ENCODE measurements at places on chromosomes 2 and 18.

GRCh38 chr2:113172721-113173541 is 840 bp upstream of the PSD4 start:
- DNase-seq: no peak

DNA sequence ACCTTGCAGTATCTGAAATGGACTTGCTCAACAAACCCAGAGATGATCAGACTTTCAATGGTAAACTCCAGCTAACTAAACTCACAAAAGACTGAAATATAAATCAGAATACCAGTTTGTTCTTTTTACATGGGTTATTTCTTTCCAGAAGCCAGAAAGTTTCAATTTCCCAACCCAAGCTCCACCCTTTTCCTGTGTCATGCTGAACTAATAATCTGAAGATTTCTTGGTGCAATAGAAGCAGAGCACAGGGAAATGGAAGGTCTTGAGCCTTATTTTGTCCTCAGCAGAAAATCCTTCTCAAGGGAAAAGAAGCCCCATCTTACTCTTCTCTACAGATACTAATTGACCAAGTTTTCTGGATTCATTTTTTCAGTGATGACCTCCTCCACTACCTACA is 93.3 kb upstream of the PAPOLG start:
- DNase-seq: no peak

DNA sequence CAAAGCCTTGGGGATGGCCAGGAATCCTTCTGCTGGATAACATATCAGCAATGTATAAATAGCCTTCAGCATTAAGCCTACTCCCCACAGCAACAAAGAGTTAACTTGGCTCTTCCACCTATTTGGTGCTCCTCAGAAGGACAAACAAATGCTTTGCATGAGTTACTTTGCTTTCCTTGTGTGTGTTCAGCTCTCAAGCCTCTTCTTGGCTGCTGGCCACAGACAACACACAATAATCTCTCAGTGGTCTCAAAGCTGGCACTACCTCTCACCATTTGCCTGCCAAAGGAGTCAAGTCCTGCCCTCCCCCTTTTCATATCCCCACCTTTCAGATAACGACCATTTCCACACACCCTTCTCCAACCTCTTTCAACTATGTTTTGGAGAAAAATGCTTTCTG is 17.5 kb downstream of the FTCDNL1 start:
- DNase-seq: no peak

DNA sequence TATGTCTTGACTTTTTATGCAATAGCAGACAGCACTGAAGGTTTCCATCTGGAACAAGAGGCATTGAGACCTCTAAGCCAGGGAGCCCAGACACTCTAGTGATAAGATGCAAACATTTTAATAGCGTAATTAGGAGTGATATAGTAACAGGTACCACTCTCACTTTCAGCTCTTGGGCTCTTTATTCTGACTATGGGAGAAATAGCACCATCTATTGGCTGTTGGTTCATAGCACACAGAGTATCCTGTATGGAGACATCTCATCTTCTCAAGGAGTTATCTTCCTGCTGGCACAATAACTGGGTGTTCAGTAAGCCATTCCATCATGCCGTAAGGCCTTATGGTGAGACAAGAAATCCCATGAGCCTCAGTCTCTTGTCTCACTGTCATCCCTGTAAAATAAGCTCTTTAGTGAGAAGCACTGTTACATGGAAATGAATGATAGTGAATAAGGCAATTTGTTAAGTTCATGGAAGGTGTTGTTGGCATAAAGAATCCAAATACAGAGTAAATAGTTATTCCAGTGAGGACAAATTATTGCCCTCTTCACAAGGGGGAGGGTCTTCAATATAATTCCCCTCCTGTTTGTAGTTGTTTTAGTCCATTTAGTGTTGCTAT is 48.3 kb downstream of the THUMPD2 start:
- peak; percentile 65 for DNase-seq

GRCh38 chr2:187403568-187404260 is 44.3 kb downstream of the CALCRL start:
- DNase-seq: no peak

- DNase-seq: no peak
Measured at GRCh38 chr18:23629444-23629946, 33.2 kb downstream of the ANKRD29 start.

DNA sequence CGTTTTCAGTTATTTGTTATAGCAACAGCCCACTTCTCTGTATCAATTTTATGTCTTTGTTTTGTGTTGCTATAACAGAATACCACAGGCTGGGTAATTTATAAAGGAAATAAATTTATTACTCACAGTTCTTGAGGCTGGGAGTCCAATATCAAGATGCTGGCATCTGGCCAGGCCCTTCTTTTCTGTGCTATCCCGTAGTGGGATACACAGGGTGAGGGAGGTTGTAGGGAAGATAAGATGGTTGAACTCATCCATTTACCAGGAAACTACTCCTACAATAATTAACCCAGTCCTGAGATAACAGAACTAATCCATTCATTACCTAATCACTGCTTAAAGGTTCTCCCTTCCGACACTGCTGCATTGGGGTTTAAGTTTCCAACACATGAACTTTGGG is 220.7 kb downstream of the TPGS2 start:
- no peak for DNase-seq

GRCh38 chr2:53739032-53739431 is 28.6 kb upstream of the CHAC2 start:
- DNase-seq: no peak

DNA sequence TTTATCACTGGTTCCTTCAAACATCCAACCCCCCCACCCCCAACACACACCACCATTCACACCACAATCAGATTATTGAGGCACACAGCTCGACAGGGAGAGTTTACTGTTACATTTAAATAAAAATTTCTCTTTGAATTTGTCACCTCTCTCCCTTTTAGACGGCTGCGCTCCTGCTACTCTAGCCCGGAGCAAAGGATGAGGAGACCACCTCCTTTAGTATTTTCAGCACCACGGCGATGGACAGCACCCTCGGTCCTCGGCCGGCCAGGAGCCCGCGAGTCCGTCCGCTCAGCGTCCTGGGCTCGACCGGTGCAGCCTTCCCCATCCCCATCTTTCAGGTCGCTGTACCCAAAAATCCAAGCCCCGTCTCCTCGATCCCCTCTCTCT is 892 bp downstream of the CELF4 start:
- DNase-seq: peak; percentile 4

DNA sequence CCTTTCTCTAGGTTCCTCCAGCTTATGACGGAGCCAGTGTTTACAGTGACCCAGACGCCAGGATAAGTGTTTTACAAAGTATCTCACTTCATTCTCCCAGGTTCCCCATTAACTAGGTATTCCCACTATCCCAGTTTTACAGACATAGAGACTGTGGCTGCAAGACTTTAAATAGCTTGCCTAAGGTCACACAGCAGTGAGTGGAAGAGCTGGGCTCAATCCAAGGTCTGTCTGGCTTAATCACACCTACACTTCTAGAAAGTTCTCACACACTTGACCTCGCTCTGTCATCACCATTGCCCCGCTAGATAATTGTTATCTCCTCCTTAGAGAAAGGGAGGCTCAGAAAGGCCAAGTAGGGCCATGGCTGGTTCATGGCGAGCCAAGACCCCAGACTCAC is 110.2 kb downstream of the ANTXR1 start:
- DNase-seq: no peak

DNA sequence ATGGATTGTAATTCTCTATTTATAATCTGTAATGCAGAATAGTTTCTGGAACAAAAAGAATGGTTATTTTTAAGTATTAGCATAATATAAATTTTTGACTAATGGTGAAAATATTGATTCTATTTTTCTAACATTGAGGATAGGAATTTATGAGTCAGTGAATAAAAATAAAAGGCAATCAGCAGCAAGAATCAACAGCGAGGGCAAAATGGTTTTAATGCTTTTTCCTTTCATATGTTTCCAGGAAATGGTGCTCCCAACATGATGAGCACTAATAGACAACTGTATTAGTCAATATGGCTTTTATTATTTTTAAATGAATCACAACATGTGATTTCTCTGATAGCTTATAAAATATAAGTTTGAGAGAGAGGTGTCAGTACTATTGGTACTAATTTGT is 90.7 kb upstream of the TFPI start:
- DNase-seq: peak; percentile 6

GRCh38 chr2:20514596-20515269 is 67.9 kb downstream of the RHOB start:
- peak; percentile 96 for DNase-seq

GRCh38 chr18:57141208-57142129 is 5.4 kb upstream of the BOD1L2 start:
- DNase-seq: no peak

- peak; percentile 11 for DNase-seq
Measured at GRCh38 chr2:235951982-235952381, 216.2 kb downstream of the GBX2 start.

GRCh38 chr2:74893332-74893731 is 59.4 kb downstream of the HK2 start:
- DNase-seq: peak; percentile 93

DNA sequence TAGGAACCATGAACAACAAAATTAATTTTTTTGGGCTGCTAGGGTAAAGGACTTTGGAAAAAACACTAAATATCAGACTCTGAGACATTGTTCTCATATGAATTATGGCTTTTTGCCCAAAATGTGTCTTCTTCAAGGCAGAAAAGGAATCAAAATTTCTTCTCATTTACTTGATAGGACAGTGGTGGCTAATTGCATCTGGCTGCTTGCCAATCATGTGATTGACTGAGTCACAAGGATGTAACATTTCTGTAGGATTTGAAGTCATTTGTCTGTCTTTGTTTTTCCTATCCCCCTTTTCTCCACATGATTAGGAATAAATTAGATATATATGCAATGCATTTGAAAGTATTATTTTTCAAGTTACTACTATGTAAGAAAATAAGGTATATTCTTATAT is 130.2 kb downstream of the SLC4A10 start:
- DNase-seq: no peak

GRCh38 chr2:231168460-231169139 is 29.8 kb upstream of the ARMC9 start:
- DNase-seq: no peak

GRCh38 chr2:121142452-121142851 is 142.6 kb downstream of the TFCP2L1 start:
- no peak for DNase-seq

DNA sequence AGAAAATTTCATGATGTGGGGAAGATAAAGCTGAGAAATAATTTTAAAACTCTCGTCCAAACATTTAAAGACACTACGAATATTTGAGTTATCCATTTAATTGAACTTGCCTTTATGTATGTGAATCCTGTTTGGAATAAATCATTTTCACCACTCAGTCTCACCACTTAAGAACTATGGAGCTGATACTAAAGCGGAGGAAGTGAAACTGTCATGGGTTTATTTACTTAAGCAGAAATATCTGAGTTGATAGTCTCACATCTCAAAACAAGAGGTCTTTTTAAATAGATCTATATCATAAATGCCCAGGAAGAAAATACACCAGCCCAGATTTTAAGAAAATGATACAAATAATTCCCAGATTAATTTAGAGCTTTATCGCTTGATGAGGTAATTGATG is 532.4 kb downstream of the ZNF804A start:
- DNase-seq: peak; percentile 25

DNA sequence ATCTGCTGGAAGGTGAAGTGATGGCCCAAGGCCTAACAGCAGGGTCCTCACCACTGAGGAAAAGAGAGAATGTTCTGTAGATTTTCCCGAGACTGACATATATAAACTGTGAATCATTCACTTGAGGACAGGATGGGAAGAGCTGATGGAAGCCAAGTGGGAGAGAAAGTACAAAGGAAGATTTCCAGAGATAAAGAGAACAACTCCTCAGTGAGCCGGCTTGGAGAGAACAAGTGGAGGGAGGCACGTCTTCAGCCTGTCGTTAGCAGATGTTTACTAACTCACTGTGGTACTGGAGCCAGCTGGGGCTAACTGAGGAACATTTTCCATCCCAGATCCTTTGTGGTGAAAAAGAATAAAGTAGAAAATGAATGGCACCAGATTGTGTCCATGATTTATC is 552.9 kb upstream of the TNP1 start:
- DNase-seq: peak; percentile 39

- DNase-seq: peak; percentile 80
Measured at GRCh38 chr2:233976690-233977294, 59.6 kb downstream of the TRPM8 start.

GRCh38 chr18:7273301-7273921 is 42.5 kb downstream of the LRRC30 start:
- peak; percentile 65 for DNase-seq

GRCh38 chr2:3458396-3459184 is 60.7 kb downstream of the ADI1 start:
- DNase-seq: no peak

DNA sequence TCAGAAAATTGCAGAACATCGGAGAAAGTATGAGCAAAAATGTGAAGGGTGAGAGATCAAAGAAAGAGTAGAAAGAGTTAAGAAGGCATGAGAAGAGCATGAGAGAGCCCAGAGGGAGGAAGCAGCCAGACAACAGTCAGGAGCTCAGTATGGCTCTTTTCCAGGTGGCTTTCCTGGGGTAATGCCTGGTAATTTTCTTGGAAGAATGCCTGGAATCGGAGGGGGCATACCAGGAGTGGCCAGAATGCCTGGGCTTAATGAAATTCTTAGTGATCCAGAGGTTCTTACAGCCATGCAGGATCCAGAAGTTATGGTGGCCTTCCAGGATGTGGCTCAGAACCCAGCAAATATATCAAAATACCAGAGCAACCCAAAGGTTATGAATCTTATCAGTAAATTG is 271.8 kb upstream of the TFPI start:
- peak; percentile 3 for DNase-seq

GRCh38 chr2:197839327-197839726 is 34.9 kb downstream of the PLCL1 start:
- no peak for DNase-seq

DNA sequence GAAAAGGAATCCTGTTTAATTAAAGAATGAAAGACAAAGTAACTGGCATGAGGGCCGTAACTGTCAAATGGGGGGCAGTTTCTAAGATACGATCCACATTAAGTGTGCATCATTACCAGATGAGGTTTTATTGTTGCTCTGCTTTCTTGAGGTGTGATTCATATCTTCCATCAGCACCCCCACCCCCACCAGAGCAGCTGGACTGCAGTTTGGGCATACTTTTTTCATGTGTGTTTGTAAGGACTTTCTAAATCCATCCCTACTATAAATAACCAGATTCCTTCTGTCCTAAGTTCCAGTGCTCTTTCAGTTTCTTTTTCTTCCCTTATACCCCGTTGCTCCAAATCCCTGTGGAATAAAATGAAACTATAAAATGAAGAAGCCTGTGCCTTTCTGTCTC is 142.1 kb downstream of the CDCA7 start:
- DNase-seq: peak; percentile 34

DNA sequence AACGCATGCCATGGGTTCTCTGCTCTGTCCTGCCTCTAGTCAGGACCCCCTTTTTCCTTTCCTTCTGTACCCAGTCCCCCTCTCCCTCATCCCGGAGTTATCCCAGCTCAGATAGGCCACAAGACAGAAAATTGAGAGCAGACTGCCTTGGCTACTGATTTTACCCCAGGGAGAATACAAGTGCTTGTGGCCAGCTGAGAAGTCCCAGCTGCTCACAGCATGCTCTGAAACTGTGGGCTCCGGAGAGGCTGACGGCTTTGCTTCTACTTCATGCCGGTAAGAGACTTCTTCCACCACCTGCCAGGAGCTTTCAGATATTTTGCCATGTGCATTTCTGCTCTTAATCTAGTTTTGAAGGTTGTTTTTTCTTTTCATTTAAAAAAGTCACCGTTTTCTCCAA is 20.0 kb upstream of the SIX2 start:
- DNase-seq: no peak

- DNase-seq: no peak
Measured at GRCh38 chr2:25402477-25402876, 60.8 kb upstream of the DNMT3A start.
